Fibroblast of the aortic adventitia (primary cell): ENCODE measurements at places on chromosomes 3 and 15.

DNA sequence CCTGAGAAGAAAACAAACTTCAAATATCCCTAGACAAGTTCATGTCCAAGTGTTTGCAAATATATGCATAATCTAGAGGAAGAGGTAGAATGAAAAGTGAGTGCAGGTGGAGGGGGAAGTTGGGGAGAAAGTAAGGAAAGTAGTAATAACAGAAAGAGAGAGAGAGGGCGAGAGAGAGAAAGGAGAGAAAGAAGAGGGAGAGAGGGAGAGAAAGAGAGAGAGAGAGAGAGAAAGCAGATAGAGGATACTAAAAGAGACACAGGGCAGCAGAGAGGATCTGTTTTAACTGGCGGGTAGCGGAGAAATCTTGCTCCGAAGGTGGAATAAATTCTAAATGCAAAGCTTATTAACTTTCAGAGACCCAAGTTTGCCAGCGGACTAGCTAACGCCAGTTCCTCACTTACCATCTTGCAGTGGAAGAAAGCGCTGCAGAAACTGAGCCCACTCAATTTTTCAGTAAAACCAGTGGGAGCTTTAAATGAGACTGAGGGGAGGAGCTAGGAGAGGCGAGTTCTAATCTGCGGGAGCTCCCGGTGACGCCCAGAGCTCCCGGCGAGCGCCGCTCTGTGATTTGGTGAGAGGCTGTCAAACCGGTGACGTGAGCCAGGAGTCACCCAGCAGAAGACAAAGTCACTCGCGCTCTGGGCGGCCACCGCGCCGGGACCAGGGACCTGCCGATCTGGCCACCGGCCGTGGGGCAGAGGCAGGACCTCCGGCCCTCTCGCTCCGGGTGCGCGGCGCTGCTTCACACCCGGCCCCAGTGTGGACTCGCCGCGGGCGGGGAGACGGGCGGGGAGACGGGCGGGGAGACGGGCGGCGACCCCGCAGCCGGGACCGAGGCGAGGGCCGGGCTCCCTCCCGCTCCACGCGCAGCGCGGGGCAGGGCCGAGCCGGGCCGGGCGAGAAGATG lies at the start of gene GMNC:
TSS of gene GMNC (minus strand) at position 486 of the 910 bp plus-strand sequence. CDS start at position 407, 79 bp downstream.
- DNase-seq: peak; percentile 56

- no peak for DNase-seq
Observed at GRCh38 chr15:82999426-82999825, 12.0 kb downstream of the C15orf40 start.

- peak; percentile 87 for DNase-seq
Observed at GRCh38 chr15:48627260-48627940, 18.1 kb downstream of the FBN1 start.

GRCh38 chr3:43523454-43524053 lies 98.3 kb downstream of the ANO10 start:
- no peak for DNase-seq

GRCh38 chr3:184373422-184373821 lies 4.6 kb downstream of the THPO start:
- DNase-seq: peak; percentile 83
